Endothelial cell (in vitro differentiated cells): ENCODE measurements at places on chromosomes 4 and X.
A peak's percentile ranks its signal among the peaks of the same experiment; 100 is the strongest.

GRCh38 chr4:138222046-138222445 is 20.1 kb downstream of the SLC7A11 start:
- no peak for DNase-seq

- DNase-seq, result no peak
Measured at GRCh38 chr4:177450426-177451107, 8.3 kb upstream of the AGA start.

- DNase-seq, result no peak
Measured at GRCh38 chr4:159220353-159220752, 117.5 kb downstream of the RAPGEF2 start.

DNA sequence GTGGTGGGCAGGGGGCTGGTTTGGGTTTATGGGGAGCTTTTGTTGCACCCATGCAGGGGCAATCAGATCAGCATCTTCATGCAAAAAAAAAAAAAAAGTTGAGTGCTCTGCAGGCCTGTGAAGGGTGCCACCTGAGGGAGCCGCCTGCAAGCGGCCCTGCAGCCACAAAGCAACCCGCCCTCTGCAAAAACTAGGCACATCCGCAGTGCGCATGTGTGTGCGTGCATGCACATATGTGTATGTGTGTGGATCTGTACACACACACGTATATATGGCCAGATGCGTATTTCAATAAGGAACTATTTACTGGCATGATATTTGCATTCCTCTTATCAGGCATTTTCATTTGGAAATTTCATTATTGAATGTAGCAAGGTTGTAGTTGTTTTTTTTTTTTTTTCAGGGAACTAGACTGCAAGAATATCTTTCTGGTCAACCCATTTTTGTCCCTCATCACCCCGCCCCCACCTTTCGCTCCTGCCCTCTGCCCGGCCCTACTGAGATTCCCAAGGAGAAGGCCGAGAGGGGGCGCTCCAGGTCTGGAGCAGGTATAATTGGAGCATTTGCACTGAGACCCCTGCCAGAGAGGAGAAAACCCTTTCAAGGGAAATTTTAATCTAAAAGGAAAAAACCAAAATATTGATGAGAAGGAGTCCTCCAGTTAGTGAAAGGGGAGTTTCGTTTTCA is 18.1 kb downstream of the CCNQ start:
- DNase-seq, result peak; percentile 44

GRCh38 chrX:76657499-76657898 is 230.0 kb downstream of the MAGEE1 start:
- DNase-seq, result no peak

- DNase-seq, result no peak
Measured at GRCh38 chr4:120673696-120674095, 248.8 kb downstream of the PRDM5 start.

GRCh38 chr4:41148931-41149330 is 65.4 kb downstream of the APBB2 start:
- no peak for DNase-seq

GRCh38 chrX:13253223-13253622 is 66.6 kb downstream of the ATXN3L start:
- DNase-seq, result no peak

DNA sequence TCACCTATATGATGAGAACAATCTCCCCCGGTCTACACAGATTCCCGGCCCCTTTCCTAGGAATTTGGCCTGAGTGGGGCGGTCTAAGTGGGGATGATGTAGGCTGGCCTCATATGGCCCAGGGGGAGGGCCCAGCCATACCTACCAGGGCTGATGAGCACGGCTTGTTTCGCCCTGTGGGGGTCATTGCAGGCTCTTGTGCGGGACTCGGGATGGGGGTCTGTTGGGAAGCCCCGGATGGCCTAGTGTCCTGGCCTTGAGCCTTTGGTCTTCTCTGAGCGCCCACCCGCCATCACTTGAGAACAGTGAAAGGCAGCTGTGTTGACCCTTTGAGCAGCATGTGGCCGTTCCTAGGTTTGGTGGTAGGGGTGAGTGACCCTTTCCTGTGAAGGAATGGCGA is 4.8 kb upstream of the CTAG2 start:
- no peak for DNase-seq

GRCh38 chr4:13893211-13893610 is 265.7 kb upstream of the BOD1L1 start:
- no peak for DNase-seq

DNA sequence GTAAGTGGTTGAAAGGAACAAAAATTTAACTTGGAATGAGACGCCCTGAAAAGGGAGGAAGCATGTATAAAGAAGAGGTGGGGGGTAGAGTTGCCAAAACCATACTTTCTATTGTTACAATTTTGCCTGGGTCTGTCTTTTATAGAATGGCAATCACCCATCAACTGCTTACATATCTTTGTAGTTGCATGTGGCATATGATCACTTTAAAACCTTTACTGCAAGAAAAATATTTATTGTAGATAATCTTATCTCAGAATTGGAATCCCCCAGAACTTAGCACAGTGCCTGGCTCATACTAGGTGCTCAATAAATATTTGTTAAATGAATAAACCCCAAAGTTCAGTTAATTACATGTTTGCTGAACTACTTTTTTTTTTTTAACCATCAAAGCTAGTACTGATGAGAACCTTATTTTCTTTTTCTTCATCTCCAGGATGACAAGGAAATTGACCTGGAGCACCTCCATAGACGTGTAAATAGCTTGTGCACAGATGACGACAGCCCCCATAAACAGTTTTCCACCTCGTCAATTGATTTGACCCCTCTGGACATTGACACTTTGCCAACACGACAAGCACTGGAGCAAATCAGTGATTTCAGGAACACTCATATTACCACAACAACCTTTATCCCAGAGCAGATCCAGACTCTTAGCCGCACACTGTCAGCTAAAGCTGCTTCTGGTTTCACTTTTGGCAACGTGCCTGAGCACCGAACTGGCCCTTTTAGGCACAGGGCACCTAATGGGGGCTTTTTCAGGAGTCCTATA is 56.7 kb upstream of the ATOH1 start:
- no peak for DNase-seq

DNA sequence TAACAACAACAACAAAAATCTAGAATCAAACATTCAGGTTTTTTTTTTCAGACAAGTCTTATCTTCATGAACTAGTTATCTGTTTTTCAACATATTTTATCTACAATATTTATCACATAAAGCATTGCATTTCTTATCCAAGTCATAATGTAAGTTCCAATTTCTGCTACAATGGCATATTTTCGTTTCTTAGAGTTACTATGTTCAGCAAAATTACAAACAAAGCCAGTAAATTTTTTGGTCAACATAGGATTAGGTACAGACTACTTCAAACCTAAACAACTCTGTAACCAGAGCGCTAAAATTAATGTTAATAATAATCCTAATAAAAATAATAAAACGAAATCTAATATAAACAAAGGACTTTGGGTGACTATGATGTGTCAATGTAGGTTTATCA is 165.4 kb upstream of the TACR3 start:
- no peak for DNase-seq
